ENCODE measurements at places on chromosomes 6 and 20.

DNA sequence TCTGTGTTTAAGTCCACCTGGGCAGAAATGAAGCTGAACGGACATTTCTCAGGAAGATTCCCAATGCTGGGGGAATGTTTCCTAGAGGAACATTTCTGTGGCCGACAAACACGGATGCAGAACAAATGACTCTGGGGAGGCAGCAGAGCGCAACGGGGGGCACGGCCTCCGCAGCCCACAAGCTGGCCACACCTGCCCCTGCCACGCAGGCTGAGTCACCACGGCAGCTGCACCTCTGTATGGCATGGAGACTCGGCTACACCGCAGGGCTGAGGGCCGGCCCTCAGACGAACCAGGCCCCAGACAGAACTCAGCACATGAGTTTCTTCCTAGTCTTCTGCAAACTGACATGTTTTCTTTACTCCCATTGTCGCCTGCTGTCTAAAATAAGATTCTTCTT, 10.0 kb upstream of the PRR18 start:
- DNase-seq: no peak

- no peak for DNase-seq
Measured at GRCh38 chr6:36373368-36374019, 14.0 kb downstream of the ETV7 start.

DNA sequence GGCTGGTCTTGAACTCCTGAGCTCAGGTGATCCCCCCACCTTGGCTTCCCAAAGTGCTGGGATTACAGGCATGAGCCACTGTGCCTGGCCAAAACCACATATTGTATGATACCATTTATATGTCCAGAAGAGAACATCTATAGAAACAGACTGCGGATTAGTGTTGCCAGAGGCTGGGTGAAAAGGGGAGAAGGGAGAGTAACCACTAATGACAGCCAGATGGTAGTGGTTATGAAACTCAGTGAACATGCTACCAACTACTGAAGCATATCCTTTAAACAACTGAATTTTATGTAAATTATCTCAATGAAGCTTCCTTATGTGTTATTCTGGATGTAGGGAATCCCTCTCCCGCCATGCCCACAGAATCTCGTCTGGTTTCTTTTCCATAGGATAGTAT, 15.7 kb downstream of the SLC23A2 start:
- DNase-seq: no peak

DNA sequence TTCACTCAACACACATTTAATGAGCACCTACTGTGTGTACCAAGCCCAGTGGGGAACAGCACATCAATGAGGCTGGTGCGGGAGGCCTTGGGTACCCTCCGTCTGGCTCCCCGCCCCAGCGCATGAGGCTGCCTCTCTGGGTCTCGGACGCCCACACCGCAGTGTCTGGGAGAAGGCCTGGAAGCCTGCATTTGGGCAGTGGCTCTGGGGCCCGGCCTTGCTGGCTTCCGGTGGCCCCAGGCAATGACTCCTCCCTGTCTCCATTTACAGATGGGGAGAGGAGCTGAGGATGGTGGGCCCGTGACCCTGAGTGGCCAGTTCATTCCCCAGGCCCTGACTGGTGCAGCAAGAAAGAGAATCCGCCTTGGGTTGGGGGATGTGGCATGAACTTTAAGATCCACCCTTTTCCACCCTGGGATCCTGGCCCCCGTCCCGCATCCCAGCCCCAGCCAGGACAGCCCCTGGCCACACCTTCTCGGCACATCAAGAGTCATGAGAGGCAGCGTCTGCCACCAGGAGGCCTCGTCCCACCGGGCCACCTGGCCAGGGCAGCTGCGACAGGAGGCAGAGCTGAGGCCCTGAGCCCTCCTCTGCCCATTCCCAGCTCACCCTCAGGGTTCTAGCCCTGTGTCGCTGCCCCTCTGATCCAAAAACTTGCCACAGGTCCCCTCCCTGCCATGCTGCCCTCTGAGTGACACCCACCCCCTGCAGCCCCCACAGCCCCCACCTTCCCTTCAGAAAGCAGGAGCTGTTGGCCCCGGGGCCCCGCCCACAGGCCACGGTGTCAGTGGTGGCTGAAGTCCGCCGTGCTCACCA, 17.5 kb upstream of the MRGBP start:
- no peak for DNase-seq

DNA sequence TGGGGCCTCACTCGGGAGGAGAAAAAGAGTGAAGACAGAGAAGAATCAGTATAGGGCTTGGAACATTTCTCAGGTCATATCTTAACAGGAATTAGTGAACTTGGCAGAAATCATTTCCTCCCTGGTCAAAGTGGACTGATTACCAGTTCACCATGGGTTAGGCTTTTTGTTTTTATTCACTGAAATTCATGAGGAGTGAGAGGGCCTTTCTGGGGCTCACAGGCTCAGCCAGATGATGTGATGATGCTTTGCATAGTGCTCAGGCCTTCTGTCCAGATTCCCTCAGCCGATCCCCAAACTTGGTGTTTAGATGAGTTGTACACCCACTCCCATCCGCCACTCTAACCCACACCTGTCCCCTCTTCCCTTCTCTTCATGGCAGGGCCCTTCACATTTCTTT, 32.5 kb downstream of the SRSF3 start:
- DNase-seq: no peak

- no peak for DNase-seq
Measured at GRCh38 chr6:18513253-18513798, 126.2 kb downstream of the RNF144B start.
